Lower leg skin (tissue), 4 donors: ENCODE measurements at places on chromosomes 11 and 22. TPM values are rescaled to one million over a fixed set of nuclear protein-coding genes. Genes with fewer than 3 reads are reported as not detected.

The C11orf52 gene
- 13.1 TPM for total RNA-seq

The KCTD14 gene
- 5.3 TPM for total RNA-seq

The APOL1 gene
- total RNA-seq = 0.46 TPM

The ROBO4 gene
- 5.6 TPM for total RNA-seq

The HEPHL1 gene
- total RNA-seq = 6.6 TPM

The POTEH gene
- 0.17 TPM for total RNA-seq

The CSNK2A3 gene
- 0.71 TPM for total RNA-seq

The HMGXB4 gene
- total RNA-seq = 15.1 TPM

The DGCR2 gene
- total RNA-seq = 142 TPM

The ZNF214 gene
- total RNA-seq = 1.4 TPM

The CD6 gene
- total RNA-seq = 2.1 TPM

The SMC1B gene
- not detected for total RNA-seq

The OTUB1 gene
- total RNA-seq = 69.1 TPM

The APOA1 gene
- total RNA-seq = not detected

The SERPING1 gene
- total RNA-seq = 89.4 TPM

The APOBEC3B gene
- total RNA-seq = 0.21 TPM

The TMEM121B gene
- 1.6 TPM for total RNA-seq

The SLC3A2 gene
- 190 TPM for total RNA-seq

The C11orf68 gene
- total RNA-seq = 24.0 TPM

The GLYAT gene
- total RNA-seq = not detected

The SMDT1 gene
- total RNA-seq = 13.7 TPM

The MUC15 gene
- 36.8 TPM for total RNA-seq

The DDX25 gene
- total RNA-seq = 0.42 TPM

The CST6 gene
- total RNA-seq = 1,053 TPM

The RNASEH2C gene
- total RNA-seq = 29.7 TPM

The MUC5AC gene
- total RNA-seq = 0.02 TPM

The GRIK4 gene
- 0.06 TPM for total RNA-seq

The IFITM10 gene
- 2.5 TPM for total RNA-seq

The MIF gene
- total RNA-seq = 362 TPM

The P2RX6 gene
- total RNA-seq = 2.6 TPM

The RAPSN gene
- total RNA-seq = not detected

The POU2AF2 gene
- not detected for total RNA-seq
